Stromal cell of bone marrow (primary cell): ENCODE measurements at places on chromosomes 3 and 15.

DNA sequence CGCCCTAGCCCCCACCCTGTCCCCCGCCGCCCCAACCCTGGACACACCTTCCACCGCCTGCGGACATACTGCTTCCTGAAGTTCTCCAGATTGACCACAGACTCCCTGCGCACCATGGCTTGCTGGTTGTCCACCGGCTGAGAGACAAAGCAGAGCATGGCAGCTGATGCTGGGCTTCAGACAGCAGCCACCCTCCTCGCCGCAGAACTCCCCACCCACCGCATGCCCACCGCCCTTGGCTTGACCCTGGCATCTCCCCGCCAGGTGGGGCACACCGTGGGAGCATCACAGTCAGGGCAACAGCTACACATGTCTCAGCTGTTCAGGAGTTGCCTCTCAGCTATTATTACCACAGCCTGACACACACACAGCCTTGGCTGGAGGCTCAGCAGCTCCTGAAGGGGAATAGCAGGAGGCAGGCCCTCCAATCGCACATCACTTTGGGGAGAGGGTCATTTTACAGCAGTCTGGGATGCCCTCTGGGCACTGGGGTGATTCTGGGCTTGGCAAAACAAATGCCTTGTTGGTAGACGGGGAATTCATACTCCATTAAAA lies 78.4 kb upstream of the HERC1 start:
- no peak for DNase-seq

- DNase-seq = no peak
These were observed 805 bp upstream of the TRPM7 start for GRCh38 chr15:50687302-50687902.

DNA sequence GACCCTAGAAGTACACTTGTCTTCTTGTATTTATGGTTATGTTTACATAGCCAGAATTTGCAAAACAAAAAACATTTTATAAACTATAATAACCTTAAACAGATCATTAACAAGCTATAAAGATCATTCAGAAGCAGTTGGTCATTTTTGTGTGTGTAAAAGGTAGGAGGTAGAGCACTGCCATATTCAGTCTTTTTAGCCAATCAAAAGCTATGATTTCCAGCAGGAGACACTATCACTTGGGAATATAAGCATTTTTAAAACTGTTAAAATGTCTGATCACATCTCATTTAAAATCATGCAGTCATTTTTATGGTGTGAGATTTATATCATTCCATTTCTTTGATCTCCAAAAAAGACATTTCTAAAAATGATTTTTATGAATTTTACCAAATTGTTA lies 42.6 kb upstream of the ATP2C1 start:
- DNase-seq = no peak

DNA sequence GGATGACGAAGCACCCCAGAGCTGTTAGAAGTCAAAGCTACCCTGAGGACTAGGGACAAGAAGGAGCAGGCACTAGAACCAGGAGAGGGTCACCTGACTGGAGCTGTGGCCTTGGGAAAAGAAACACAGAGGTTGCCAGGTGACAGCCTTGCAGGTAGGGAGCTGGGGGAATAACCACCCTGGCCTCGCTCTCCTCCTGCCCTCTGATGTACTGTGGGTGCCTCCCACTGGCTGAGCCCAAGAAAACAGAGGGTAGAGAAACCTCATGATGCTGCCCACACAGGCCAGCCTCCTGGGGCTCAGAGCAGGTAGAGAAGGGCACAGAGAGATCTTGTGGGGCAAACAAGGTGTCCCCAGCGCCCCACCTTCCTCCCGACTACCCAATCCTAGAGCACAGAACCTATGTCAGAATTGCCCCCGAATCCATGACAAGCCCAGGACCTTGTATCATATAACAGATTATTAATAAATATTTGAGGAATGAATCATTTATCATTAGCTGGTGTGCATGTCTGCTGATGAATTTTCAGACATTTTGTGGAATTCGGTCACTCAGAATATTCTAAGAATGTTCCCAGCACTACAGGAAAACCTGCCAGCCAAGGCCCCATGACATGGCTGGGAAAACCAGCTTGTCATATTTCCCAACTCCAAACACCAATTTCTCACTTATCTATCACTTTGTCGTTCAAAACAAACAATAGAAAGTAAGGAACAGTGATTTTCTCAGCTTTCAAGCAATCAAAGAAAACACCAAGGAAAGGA lies 59.8 kb upstream of the MEX3B start:
- DNase-seq = no peak

DNA sequence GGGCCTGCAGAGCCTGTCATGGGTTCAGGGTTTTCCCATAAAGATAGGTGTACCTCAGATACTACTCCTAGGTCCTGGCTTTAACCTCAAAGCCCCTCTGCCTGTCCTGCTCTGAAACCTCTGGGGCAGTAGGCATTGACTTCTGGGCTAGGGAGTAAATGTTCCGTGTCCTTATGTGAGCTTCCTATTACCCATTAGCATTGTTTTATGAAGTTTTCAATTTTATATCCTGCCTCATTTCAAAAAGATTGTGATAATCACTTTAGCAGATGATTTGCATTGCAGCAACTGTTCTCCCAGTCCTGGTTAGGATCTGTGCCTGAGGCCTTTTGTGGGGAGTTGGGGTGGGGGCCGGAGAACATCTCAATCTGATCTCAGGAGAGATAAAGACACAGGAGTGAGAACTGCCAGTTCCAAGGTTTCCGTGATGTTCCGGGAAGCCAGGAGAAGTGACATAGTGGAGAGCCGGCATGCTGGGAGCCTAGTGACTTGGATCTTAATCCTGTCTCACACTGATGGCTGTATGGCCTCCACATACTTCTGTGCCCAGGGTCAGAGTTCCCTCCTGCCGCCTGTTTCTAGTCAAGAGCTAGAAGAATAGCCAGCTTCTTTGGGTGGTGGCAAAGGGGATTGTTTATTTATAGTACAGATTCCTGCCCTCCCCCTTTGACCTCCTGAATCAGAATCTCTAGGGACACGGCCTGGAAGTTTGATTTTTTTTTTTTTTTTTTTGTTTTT lies 10.6 kb downstream of the TPM1 start:
- no peak for DNase-seq

DNA sequence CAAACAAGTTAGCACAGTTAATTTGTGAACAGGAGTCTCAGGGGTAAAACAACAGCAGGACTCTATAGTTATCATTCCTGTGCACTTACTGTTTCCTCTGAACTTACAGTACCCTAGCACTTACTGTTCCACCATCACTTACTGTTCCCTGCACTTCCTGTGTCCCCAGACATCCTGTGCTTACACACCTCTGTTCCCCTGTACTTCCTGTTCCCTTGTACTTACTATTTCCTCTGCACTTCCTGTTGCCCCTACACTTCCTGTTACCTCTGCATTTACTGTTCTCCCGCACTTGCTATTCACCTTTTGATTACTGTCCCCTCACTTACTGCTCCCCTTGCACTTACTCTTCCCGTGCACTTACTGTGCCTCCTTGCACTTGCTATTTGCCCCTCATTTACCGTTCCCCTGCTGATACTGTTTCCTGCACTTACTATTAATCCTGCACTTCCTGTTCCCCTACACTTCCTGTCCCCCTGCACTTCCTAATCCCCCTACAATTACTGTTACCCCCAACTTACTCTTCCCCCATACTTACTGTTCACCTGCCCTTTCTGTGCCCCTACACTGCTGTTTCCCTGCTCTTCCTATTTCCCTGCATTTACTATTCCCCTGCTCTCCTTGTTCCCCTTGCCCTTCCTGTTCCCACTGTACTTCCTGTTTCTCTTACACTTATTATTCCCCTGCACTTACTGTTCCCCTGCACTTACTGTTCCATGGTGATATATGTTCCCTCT lies 30.3 kb downstream of the TPRA1 start:
- DNase-seq = no peak

DNA sequence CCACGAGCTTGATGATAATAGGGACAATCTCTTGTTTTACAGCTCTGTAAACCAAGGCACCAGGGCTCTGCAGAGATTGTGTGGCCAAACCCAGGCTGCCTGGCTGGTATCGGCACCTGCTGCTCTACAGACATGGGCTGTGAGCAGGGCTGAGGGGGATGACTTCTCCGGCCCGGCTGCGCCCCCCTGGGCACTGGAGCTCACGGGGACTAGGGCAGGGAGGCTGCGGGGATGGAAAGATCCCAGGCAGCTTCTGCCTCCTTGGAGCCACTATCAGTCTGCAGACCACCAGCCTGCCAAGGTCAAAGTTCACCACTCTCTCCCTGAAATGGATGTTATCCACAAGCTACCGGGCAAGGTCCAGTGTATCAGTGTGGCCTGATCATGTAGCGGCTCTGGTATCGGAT lies 22.0 kb upstream of the PIGZ start:
- no peak for DNase-seq

GRCh38 chr3:100700708-100701107 lies 8.6 kb upstream of the TFG start:
- no peak for DNase-seq

DNA sequence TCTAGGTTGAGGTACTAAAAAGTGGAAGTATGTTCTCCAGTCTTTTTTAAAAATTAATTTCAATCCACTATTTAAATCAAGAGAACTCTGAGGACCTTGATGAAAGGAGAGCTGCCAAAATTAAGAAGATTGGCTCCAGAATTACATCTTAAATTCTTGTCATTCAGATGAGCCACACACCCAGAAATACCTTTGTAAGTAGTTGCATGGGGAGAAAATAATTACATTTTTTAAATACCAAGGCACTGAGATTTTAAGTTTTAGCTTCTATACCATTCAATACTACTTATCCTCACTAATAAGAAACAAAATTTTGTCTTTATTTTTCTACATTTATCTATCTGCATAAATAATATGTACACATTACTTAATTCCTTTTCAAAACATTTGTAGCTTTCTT lies 1132.8 kb downstream of the OTOL1 start:
- no peak for DNase-seq

DNA sequence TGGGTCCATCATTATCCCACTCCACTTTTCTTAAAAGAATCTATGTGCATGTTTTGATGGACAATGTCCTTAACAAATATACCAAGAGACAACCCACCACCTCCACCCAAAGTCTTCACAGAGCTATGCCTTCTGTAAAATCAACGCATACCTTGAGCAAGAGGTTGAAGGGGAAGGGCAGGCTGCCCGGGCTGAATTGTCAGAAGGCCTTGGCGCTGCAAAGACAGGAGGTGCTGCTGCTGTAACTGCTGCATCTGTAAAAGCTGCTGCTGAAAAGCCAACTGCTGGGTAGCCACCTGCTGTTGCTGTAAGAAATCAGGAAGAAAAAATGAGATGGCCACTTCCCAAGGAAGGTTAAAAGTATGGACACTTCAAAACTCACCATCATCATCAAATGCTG lies 536.7 kb downstream of the FOXP1 start:
- DNase-seq = no peak

GRCh38 chr3:47890126-47890827 lies 87.3 kb downstream of the DHX30 start:
- DNase-seq = no peak

- DNase-seq = no peak
These were observed 43.0 kb downstream of the ARRDC4 start for GRCh38 chr15:98003518-98003917.

DNA sequence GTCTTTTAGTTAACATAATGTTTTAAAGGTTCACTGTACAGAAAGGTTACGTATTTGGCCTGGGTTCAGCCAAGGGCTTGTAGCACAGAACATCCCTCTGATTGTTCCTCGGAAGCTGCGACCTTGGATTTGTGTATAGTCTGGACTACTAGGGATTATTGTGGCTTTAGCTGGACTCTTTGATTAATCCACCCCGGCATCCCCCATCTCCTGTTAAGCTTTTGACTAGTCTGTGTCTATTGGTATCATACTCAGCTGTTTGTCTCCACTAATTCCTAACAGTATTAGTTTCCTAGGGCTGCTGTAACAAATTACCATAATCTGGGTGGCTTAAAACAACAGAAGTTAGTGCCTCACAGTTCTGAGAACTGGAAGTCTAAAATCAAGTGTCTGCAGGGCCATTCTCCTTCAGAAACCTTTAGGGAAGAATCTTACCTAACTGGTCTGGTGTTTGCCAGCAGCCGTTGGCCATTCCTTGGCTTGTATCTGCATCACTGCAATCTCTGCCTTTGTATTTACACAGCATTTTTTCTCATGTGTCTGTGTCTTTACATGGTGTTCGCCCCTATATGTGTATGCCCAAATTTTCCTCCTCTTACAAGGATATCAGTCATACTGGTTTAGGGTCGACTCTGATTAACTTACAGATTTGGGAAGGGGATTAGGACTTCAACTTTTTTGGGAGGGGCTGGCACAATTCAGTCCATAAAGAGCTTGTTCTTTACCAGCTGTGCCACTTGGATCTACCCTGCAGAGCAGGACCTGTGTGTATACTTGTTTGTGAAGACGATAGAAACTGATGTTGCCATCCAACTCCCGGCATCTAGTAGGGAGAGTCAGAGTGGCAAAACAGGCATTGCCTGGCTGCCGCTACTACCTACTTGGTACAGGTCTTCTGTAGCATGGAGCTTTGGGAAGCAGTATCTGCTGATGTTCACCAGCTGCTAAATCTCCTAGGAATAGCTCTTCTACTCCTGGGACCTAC lies 117.8 kb downstream of the UBE2E2 start:
- DNase-seq = no peak

GRCh38 chr3:50924638-50925037 lies 249.9 kb downstream of the DOCK3 start:
- no peak for DNase-seq
